Activated T-helper 2 cell treated with anti-CD3 and anti-CD28 coated beads, Interferon-gamma antibody, Interleukin-2, Interleukin-4, amounts not matched to agents 10 μg/mL and 5 μg/mL and 100 μg/mL, durations not matched to agents 14 hours and 24 hours and 36 hours (primary cell): ENCODE measurements at places on chromosomes 4 and X. TPM values are rescaled to one million over a fixed set of nuclear protein-coding genes. Genes with fewer than 3 reads are reported as not detected.

MAD2L1 gene
- 68.7 and 70.8 TPM in 2 replicates for total RNA-seq

DNA sequence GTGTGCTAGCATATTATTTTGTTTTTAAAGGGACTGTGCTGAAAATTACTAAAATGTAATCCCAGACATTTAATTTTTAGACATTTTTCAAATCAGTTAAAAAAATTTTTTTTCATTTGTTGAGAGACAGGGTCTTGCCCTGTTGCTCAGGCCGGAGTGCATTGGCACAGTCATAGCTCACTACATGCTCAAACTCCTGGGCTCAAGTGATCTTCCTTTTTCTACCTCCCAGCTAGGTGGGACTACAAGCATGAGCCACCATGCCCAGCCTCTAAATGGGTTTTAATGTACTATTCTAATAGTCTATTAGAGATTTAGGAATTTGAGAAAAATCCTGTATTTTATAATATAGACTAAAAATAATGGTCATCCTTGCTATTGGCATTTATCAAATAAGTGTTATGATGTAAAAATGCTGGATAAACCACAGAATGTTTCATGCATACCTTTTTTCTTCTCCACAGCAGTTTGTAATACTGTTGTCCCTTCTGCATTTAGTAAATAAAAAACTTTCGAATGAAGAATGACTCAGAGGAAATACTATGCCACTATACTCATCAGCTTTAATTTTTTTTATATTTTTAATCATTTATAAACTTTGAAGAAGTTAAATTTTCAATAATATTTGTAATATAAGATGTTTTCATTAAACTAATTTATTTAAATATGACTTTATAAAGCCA is 29.9 kb downstream of the CPEB2 start:
- peaks cover 50% of the 10 kb centered on the region for H3K36me3 ChIP-seq
- no peak overlapping the region for H3K27ac ChIP-seq
- no peak for DNase-seq
- peaks cover 37% of the 10 kb centered on the region for H3K4me1 ChIP-seq
- H3K4me3 ChIP-seq: no peak overlapping the region

GRCh38 chrX:24371391-24371972 is 11.0 kb downstream of the SUPT20HL1 start:
- H3K36me3 ChIP-seq: no peaks in the 10 kb centered on the region
- peaks cover 5% of the 10 kb centered on the region for H3K27me3 ChIP-seq
- H3K4me1 ChIP-seq: peaks cover 10% of the 10 kb centered on the region
- peak overlapping the region; percentile 45 for H3K4me3 ChIP-seq
- H3K27ac ChIP-seq: no peak overlapping the region
- DNase-seq: peak; percentile 28

GRCh38 chr4:48375651-48376304 is 34.4 kb downstream of the SLAIN2 start:
- no peaks in the 10 kb centered on the region for H3K27me3 ChIP-seq
- H3K27ac ChIP-seq: no peak overlapping the region
- H3K36me3 ChIP-seq: peaks cover 29% of the 10 kb centered on the region
- no peak for DNase-seq

DNA sequence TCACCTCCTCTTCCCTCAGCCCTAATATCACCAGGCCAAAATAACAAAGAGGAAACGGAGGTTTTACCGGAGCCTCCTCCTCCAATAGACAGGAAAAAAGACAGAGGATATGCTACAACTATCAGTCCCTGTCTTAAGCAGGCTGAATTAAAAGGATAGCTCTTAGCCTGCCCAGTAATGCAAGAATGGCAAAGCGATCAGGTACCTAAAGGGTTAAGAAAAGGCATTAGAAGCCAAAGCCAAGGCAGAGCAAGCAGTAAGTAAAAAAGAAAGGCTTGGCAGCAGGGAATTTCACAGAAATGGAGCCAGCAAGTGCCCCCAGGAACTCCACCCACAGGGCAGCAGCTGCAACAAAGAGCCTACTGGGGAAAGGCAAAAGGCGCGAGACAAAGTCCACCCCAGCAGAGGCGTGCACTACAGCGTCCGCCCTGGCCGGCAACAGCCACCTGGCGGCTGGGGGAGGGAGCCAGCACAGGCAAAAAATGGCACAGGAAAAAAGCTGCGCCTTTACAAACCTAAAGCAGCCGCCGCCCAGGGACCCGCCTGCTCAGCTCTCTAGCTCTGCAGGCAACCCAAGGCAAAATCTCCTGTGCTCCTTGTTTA is 220.6 kb upstream of the ZC4H2 start:
- no peaks in the 10 kb centered on the region for H3K4me1 ChIP-seq
- no peaks in the 10 kb centered on the region for H3K27me3 ChIP-seq
- no peak overlapping the region for H3K4me3 ChIP-seq
- no peak overlapping the region for H3K27ac ChIP-seq

GRCh38 chr4:143711543-143712154 is 11.2 kb upstream of the FREM3 start:
- DNase-seq: no peak
- H3K27me3 ChIP-seq: peaks cover 5% of the 10 kb centered on the region
- no peaks in the 10 kb centered on the region for H3K36me3 ChIP-seq
- H3K27ac ChIP-seq: no peak overlapping the region
- H3K4me1 ChIP-seq: no peaks in the 10 kb centered on the region

NDUFA1 gene
- 82.6 and 84.4 TPM in 2 replicates for total RNA-seq

NEXMIF gene
- 0.43 and 0.71 TPM in 2 replicates for total RNA-seq

SMR3B gene
- not detected in 2 replicates for total RNA-seq

IL13RA1 gene
- 0.16 and 0.46 TPM in 2 replicates for total RNA-seq

GAGE12E gene
- total RNA-seq: not detected in 2 replicates

ITM2A gene
- total RNA-seq: 138 and 142 TPM in 2 replicates

DNA sequence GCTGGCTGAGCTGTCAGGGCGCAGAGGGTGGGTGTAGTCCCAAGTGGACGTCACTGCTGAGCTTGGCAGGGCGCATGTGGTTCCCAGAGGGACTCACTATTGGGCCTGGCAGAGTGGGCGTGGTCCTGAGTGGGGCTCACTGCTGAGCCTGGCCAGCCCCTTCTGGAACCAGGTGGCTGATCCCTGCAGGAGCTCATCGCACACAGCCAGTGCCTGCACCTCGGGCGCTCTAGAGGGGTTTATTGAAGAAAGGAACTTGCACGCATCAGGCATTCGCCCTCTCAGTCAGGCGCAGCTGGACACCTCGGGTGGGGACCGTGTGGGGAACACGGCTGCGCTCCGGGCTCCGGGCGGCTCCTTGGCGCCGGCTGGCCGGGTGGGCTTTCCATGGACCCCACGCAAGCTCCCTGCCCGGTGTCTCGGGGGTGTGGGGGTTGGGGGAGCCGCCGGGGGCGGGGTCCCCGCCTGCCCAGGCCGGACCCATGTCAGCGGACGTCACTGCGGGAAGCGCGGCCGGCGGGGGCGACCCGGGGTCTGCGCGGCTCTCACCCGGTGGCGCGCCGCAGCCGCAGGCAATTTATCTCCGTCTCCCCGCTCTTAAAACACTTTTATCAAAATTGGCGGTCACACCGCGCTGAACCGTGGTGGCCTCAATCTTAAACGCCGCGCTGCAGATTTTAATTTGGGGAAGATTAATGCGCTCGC is 65.4 kb upstream of the NKX1-1 start:
- no peaks in the 10 kb centered on the region for H3K27me3 ChIP-seq
- H3K4me1 ChIP-seq: no peaks in the 10 kb centered on the region
- H3K36me3 ChIP-seq: no peaks in the 10 kb centered on the region
- no peak overlapping the region for H3K4me3 ChIP-seq

DNA sequence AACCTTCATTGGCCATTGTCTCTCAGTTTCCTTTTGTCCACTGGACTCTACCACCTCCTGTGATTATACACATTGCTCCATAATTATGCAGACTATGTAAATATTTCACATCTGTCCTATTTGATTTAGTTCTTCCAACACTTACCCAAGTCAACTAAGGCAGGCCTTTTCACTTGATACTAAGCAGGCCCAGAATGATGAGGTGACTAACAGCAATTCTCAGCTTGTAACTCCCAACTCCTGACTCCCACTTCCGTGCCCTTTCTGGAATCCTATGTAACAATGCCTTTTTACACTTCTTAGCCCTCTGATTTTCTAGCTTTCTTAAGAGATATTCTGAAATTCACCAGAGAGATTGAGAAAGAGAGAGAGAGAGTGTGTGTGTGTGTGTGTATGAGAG is 6.6 kb downstream of the PAK3 start:
- H3K4me1 ChIP-seq: peaks cover 9% of the 10 kb centered on the region
- no peaks in the 10 kb centered on the region for H3K36me3 ChIP-seq
- peaks cover 6% of the 10 kb centered on the region for H3K27me3 ChIP-seq
- no peak overlapping the region for H3K27ac ChIP-seq
- H3K4me3 ChIP-seq: no peak overlapping the region
- DNase-seq: no peak

GRCh38 chrX:39840133-39840532 is 257.6 kb downstream of the BCOR start:
- no peak for DNase-seq
- peaks cover 1% of the 10 kb centered on the region for H3K4me1 ChIP-seq
- no peaks in the 10 kb centered on the region for H3K36me3 ChIP-seq
- H3K4me3 ChIP-seq: no peak overlapping the region
- no peak overlapping the region for H3K27ac ChIP-seq
- no peaks in the 10 kb centered on the region for H3K27me3 ChIP-seq

TRIM60 gene
- total RNA-seq: not detected in 2 replicates

IL21 gene
- 14.5 TPM in 2 replicates for total RNA-seq
